ENCODE measurements at places on chromosomes 7 and 10.

DNA sequence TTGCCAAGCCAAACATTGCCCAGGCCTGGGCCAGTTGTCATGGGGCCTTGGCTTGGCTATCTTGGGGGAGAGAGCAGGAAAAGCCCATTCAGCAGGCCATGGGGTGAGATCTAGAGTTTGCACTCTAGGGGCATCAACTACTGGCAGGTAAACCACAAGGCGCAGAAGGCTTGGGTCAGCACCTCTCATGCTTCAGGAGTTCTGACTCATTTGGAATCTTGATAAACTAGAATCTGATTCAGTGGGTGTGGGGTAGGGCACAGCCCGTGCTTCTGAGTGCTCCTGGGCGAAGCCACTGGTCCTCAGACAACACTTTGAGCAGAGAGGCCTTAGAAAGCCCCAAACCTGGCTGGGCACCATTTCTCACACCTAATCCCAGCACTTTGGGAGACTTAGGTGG, 81.1 kb downstream of the RGS10 start:
- DNase-seq: no peak

DNA sequence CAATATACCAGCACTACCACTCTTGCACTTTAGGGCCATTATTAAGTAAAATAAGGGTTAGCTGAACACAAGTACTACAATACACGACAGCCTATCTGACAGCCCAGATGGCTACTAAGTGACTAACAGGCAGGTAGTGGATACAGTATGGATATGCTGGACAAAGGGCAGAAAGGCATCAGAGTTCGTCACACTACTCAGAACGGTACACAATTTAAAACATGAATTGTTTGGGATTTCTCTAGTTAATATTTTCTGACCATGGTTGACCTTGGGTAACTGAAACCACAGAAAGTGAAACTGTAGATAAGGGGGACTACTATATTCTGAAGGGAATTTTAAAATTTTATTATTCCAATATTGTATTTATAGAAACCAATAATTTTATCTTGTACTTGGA, 101.3 kb upstream of the SKAP2 start:
- no peak for DNase-seq

DNA sequence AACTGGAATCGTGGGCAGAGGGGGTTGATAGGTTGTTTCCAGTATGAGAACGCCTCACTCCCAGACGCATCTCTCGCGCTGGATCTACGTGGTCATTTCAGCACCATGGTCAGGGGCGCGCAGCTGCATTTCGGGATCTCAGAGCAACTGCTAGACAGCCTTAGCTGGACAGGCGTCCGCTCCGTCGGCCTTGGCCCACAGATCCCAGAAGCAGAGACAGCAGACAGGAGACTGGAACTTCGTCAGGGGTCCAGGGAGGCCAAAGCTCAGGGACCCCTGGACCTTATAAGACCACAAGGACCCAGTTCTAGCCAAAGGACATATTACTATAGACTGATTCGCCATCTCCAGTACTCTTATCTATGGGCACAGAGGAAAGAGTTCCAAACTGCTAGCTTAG, 5.3 kb downstream of the NEUROG3 start:
- DNase-seq: no peak

GRCh38 chr7:19552576-19552975, 156.3 kb downstream of the POLR1F start:
- DNase-seq: no peak

DNA sequence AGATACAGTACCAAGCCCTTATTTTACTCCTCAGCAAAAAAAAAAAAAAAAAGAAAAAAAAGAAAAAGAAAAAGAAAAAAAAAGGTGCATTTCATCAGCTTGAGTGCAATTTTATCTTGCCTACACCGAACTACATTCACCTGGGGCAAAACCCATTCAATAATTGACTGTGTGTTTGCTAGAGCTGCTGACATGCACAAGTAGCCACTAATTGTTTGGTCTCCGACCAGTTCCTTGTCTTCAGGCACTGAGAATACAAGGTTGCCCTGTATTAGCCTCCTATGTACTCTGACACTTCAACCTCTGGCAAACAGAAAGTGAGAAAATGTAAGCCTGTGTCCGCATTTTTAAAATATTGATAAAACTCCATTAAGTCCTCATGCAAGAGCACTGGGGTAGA, 1579.4 kb upstream of the LRRTM3 start:
- DNase-seq: no peak

GRCh38 chr7:151694828-151695580, 175.3 kb upstream of the RHEB start:
- no peak for DNase-seq

GRCh38 chr7:40704172-40704571, 569.4 kb downstream of the SUGCT start:
- DNase-seq: no peak

- DNase-seq: no peak
Measured at GRCh38 chr7:55515569-55516279, 56.6 kb downstream of the VOPP1 start.

GRCh38 chr10:89887406-89887805, 186.0 kb downstream of the KIF20B start:
- no peak for DNase-seq

GRCh38 chr7:43018446-43018845, 86.3 kb downstream of the MRPL32 start:
- DNase-seq: no peak

GRCh38 chr7:11726001-11726793, 105.8 kb downstream of the THSD7A start:
- DNase-seq: no peak

DNA sequence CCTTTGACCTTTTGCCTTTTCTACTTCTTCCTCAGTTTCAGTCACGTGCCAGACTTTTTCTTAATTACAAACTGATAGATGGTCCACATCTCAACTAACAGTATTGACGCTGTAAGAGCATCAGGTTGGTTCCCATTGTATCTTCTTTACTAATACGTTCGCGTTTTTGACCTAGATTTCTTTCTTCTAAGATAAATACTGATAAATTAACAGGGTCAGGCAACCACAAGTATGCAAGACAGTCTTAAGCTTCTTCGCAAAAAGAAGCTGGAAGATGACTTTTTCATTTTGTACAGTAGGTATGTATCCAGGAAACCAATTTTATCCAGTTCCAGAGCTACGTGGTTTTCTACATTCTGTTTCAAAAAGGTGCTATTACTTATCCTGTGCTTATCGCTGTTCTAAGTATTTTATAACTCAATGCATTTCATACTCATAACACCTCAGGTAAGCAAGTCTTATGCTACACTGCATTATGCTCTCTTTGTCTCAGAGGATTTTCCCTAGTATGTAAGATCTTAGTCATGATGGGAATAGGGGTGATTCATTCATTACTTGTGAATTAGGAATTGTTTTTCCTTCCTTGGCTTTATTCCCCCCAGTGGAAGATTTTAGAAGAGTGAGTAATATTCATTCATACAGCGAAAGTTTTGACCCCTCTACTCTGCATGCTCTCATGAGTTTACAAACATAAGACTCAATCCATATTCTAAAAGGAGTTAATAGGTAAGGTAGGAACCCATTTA, 955 bp downstream of the DUS4L start:
- no peak for DNase-seq

- no peak for DNase-seq
Measured at GRCh38 chr10:59741583-59741982, 11.7 kb downstream of the MRLN start.

DNA sequence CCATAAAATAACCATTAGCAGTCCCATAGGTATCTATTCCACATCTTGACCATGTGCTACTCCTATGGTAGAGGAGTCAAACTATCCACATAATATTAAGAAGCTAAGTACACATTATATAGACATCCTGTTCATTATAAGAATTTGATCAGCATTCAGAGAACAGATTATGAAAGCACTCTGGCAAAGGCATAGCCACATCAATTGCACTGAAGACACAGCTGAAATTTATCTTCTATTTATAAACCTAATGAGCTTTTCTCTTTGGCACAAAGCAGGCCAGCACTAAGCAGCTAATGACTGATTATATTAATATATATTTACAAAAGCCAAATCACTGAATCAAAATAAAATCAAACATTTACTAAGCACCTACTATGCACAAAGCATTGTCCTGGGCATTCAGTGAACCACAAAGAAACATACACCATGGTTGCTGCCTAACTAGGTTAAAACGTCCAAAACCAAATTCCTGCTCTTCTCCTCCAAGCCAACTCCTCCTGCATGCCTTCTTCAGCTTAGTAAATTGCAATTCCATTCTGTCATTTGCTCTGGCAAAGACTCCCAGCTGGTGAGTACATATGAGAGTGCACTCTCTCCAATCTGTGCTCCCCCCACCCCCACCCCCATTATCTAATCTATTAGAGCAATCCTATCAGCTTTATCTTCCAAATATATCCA, 122.6 kb upstream of the ASAH2 start:
- DNase-seq: no peak

GRCh38 chr10:132993271-132994184, 51.2 kb upstream of the CFAP46 start:
- no peak for DNase-seq

GRCh38 chr7:108808549-108809266, 239.0 kb downstream of the DNAJB9 start:
- no peak for DNase-seq

DNA sequence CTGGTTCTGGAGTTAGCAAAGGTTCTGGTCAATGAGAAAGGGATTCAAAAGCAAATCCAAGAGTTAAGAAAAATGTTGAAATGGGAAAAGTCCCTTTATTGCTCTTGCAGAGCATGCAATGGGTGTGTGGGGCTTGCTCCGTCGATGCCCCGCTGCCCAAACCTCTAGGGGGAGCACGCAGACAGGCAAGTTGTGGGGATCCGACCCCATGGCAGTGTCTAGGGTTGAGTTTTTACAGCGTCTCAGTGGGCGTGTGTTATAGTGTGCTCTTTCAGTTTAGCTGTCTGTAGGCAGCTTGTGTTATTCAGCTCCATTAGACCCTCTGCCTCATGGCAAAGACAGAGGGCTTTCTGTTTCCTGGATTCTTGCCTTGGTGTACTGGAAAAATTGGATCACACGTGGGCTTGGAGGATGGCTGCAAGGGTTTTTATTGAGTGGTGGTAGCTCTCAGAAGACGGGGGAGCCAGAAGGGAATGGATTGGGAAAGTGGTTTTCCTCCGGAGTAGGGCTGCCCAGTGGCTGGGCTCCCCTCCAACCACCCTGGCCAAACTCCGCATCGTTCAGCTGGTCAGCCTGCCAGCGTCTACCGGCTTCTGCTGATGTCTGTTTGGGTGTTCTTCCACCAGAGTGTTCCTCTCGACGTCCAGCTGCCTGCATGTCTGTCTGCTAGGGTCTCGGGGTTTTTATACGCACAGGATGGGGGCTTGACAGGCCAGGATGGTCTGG, 102.3 kb upstream of the PLXDC2 start:
- DNase-seq: no peak

DNA sequence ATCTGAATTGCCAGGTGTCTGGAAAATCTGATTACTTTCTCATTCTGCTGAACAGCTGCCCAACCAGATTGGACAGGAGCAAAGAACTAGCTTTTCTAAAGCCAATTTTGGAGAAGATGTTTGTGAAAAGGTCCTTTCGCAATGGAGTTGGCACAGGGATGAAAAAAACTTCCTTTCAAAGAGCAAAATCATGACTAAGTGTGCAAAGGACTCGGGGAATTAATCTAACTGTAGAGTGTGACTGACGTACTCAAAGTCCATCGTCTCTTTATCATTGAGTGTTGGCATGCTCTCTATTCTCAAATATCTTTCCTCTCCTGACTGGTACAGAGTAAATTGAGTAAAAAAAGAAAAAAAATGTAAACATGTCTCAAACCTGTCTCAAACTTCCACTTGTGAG, 3.3 kb downstream of the NPS start:
- no peak for DNase-seq

GRCh38 chr7:127678337-127678736, 26.3 kb downstream of the SND1 start:
- no peak for DNase-seq

- no peak for DNase-seq
Measured at GRCh38 chr7:121957626-121958025, 84.7 kb downstream of the PTPRZ1 start.

DNA sequence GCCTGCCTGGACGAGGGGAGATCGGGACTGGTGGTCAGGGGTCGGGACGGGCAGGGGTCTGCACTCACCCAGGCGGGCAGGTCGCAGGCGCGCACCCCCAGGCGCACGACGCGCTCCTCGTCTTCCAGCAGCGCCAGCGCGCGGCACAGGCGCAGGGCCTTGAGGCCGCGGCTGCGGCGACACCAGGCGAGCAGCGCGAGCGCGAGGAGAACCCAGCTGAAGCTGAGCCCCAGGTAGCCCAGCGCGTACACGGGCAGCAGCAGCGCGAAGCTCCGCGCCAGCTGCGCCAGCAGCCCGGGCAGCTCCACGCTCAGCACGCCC, 328 bp downstream of the ESYT2 start:
- peak; percentile 37 for DNase-seq

GRCh38 chr10:44362866-44363711, 21.8 kb downstream of the CXCL12 start:
- DNase-seq: no peak

DNA sequence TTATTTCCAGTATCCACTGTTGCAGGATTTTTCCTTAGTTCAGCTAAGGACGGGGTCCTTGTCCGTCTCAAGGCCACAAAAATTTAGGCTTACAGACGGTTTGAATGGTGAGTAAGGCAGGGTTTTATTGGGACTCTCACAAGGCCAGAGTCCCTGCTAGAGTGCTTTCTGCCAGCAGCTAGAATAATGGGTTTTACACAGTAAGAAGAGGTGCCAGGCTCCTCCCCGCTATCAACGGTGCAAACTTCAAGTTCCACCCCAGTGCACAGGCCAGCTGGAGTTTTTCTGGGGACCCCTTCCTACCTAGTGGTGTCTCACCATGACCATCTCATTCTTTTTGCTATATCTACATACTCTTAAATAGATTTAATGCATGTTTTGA, 198.5 kb upstream of the KCTD7 start:
- no peak for DNase-seq

DNA sequence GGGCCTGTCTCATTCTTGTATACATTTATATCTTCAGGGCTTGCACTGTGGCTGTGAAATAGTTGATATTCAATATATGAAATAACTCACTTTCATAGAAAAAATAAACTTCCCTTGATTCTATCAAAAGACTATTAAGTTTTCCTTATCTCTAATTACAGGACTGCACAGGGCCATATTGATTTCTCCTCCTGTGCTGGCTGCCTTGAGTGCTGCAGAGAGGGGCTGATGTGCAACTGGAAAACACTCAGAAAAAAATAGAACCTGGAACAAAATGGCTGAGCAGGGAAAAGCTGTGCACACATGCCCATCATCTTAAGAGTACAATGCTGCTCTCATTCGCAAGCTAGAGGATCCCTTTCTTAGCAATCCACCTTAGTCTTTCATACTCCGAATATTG, 5.9 kb upstream of the HDAC9 start:
- no peak for DNase-seq

DNA sequence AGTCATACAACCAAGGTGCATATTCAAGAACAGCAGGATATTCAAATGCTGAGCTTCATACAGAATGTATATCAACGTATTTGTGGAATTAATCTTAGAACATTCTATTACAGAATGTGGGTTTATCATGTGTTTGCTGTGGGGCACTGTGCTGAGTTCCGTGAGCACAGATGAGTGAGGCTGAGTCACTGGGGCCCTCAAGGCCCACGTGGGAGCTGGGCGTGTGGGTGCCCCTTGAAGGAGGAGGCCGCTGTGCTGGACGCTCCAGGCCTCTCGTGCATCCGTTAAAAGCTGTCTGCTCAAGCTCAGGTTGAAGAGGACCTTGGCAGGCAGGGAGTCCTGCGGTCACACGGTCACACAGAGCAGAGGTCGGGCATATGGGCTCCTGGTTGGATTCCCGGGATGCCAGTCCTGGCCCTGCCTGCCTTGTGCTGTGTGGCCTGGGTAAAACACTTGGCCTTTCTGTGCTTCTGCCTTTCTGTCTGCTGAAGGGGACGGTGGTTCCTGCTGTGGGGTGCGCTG, 70.1 kb downstream of the GLRX3 start:
- DNase-seq: no peak

Measured in activated CD4-positive, alpha-beta T cell treated with anti-CD3 and anti-CD28 coated beads for 24 hours (primary cell).